ENCODE measurements at places on chromosomes 13 and 19.

DNA sequence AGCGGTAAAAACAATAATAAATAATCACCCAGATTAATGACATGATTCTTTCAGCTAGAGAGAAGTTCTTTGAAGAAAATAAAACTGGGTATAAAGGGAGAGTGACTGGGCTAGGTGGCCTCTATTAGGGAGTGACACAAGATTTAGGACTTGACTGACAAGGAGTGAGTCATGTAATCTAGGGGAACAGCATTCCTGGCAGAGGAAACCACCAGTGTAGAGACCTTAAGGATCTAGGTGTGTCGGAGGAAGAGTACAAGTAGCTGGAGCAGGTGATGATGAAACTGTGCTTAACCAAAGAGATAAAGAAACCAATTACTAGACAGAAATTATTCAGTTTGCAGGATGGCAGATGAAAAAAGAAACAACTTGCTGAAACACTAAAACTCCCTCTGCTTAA lies 248.0 kb downstream of the RFC3 start:
- no peak for DNase-seq

DNA sequence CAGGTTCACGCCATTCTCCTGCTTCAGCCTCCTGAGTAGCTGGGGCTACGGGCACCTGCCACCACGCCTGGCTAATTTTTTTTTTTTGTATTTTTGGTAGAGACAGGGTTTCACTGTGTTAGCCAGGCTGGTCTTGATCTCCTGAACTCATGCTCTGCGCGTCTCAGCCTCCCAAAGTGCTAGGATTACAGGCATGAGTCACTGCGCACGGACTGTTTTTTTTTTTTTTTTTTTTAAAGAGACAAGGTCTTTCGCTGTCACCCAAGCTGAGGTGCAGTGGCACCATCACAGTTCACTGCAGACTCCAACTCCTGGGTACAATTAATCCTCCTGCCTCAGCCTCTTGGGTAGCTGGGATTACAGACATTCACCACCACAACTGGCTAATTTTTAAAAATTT lies 8.2 kb upstream of the ADAMTS10 start:
- no peak for DNase-seq

GRCh38 chr19:47253970-47254369 lies 2.4 kb upstream of the CCDC9 start:
- no peak for DNase-seq

GRCh38 chr13:31219909-31220598 lies 20.3 kb downstream of the B3GLCT start:
- DNase-seq, result no peak

DNA sequence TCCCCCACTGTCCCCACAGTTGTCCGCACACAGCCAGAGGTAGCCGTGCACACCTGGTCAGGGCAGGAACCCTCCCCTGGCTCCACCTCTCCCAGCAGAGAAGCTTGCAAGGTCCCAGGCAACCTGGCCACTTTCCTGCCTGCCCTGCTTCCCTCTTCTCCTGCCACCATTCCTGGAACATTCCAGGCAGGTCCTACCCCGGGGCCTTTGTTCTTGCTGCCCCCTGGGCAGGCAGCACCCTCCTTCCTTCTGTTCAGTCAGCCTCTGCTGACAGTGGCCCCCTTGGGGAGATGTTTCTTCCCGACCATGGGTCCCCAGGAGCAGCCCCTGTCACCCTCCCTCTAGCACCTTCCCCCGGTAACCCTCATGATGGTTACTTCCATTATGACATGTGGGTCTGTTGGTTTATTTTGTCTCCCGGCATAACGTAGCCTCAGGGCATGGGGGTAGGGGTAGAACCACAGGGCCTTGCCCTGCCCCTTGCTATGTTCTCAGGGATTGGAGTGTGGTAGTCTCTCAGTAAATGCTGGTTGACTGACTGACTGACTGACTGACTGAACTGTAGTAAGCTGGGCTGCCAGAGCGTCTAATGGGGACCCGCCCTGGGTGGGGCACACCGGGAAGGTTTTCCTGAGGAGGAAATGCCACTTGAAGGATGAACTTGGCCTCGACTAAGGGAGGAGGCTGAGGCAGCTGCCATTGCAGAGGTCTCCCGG lies 10.8 kb downstream of the PAK4 start:
- DNase-seq, result no peak

DNA sequence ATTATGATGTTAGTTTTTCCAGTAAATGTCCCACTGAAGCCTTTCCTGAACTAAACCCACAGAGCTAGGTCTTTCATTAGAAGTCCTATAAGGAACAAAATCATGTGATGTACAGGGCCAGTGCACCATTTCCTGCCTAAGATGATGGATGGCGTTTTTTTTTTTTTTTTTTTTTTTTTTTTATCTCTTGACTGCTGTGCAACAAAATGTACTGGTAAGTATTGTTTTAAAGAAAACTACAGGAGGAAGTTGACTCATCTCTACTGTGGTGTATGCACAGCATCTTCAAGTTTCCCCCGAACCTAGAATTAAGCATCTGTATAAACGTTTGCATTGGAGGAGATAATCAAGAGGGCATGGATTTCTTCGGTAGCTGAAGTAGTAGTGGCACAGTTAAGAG lies 197.5 kb downstream of the NBEA start:
- no peak for DNase-seq

- DNase-seq, result no peak
Observed at GRCh38 chr13:50910485-50910805, 854 bp downstream of the RNASEH2B start.

DNA sequence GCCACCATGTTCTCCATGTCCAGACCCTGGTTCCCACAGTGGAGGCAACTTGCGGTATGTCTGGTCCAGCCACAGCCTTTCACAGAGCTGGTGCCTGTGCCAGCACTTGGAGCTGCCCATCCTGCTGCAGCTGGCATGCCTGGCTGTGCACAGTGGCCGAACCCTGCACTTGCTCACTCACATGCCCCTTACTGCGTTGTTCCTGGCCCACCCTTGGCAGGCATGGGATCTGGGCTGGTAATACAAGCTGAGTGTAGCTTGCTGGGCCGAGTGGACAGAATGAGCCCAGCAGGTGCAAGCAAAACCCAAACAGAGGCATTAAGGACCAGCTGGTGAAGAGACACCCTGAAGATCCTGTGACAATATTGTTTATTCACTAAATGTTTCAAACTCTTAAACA lies 583.9 kb upstream of the SLITRK6 start:
- no peak for DNase-seq

- DNase-seq, result no peak
Observed at GRCh38 chr19:4390017-4390566, 10.3 kb downstream of the SH3GL1 start.

DNA sequence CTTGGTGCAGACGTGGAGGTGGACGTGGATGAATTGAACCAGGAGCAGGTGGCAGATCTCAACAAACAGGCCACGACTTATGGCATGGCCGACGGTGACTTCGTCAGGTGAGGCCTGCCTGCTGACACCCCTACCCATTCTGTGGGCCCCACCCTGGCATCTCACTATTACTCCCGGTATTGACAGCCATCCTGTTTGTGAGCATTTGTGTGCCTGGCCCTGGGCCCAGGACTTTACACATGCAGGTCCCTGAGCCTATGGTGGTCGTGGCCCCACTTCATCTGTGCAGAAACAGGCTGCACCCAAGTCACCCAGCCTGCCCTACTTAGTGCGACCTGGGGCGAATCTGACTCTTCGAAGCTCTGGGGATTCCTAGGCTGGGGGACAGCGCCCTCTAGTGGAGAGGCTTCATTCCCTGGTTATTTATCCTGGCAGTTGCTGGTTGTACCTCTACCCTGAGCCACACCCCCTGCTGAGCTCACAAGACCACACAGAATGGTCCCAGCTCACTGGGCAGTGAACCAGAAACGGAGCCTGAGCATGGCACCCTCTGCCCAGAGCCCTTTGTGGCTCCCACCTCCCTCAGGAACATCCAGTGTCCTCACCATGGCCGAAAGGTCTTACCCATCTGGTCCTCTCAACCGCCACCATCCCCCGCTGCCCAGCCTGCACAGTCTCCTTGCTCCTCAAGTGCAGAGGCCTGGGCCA lies 16.9 kb downstream of the ZNF296 start:
- DNase-seq, result peak; percentile 89

DNA sequence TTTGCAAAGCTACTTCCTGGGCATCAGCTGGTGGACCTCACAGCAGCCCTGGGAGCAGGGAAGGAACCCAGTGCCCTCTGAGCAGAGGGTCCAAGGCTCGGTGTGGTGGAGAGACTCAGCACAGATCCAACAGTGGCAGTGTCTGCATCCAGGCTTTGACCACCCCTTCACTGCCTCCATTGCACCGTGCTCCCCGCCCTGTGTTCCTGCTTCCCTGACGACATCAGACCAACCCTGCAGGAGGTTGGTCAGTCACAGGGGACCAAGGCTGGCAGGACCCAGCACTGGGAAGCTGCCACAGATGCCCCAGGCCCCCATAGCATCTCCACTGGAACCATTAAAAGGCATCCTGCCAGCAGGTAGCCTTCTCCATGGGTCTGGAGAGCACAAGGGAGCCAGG lies 7.8 kb upstream of the VSTM2B start:
- DNase-seq, result no peak

DNA sequence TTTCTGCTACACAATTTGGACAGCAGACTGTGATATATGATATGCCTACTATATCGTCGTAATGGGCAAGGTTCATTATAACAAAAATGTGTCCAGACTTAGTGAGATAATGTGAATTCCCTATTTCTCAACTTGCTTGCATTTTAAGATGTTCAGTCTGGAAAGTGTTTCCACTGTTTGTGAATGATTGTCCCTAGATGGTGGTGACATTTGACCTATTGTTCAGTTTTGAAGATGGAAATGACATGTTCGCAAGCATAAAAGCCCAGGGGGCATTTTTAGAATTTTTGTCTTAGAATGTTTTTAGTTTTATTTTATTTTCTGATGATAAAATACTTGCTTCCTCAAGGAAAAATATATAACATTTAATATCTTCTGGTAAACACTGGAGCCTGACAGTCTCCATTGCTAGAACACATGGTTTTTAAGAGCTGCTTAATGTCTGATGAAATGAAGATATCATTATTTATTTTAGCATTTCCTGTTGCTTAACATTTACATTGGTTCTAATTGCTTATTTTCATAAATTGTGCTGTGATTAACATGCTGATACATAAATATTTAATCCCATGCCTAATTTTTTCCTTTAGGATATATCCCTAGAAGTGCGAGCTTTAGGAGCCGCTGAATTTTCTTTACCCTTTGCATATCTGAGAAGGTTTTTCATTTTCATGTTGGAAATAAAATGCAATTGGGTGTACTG lies 27.1 kb downstream of the MBNL2 start:
- no peak for DNase-seq

GRCh38 chr13:110875241-110875640 lies 39.6 kb downstream of the ANKRD10 start:
- DNase-seq, result peak; percentile 38

GRCh38 chr13:101297794-101298193 lies 118.5 kb downstream of the NALCN start:
- DNase-seq, result no peak

DNA sequence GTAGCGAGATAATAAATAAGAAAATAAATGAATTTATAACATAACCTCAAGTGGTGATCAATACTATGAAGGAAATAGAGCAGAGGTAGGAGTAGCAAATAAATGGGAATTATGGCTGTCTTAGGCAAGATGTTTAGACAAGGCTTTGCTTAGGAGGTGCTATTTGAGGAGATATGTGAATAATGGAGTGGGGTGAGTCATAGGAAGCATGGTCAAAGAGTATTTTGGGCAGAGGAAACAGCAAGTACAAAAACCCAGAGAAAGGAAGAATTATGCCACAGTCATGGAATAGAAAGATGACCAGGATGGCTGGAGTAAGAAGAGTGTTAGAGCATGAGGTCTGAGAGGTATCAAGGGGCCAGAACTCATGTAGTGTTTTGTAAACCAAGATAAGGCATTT lies 33.6 kb upstream of the LPAR6 start:
- no peak for DNase-seq

DNA sequence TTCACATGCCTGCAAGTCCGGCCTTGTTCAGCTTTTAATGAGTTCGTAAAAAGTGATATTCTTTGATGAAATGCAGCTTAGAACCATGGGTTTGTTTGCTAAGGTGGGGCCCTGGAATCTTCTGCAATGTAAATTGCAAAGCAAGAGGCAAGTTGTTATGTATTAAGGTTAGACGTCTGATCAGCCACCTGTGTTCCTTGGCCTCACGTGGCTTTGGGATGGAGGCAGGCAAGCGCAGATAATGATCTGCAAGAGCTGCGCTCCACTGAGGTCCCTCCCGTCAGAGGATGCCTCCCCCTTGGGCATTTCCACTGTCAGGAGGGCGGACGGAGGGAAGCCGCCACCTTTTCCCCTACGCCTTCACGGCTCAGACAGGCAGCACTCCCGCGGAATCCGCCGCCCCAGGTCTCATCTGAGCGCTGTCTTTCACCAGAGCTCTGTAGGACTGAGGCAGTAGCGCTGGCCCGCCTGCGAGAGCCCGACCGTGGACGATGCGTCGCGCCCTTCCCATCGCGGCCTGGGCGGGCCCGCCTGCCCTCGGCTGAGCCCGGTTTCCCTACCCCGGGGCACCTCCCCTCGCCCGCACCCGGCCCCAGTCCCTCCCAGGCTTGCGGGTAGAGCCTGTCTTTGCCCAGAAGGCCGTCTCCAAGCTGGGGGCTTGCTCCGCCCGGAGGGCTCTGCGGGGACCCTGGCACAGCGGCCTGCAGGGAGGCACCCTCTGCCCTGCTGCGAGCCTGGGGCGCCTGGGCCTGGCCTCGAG lies 110.9 kb downstream of the CRYL1 start:
- no peak for DNase-seq

DNA sequence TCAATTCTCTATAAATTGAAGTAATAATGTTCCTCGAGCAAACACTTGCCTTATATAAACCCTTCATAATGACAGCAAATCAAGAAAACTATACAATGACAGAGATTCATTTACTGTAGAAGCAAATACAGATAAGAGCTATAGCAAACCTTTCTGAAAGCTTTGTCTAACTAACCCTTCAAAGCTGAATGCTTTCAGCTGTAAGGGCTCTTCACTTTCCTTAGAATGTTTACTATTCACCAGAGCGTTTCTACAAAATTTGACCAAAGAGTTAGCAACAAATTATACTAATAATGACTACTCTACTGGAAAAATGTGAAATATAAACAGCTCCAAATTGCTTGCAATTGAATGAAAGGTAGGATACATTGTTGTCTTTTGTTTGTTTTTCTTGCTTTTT lies 218.1 kb downstream of the SLITRK5 start:
- DNase-seq, result no peak

DNA sequence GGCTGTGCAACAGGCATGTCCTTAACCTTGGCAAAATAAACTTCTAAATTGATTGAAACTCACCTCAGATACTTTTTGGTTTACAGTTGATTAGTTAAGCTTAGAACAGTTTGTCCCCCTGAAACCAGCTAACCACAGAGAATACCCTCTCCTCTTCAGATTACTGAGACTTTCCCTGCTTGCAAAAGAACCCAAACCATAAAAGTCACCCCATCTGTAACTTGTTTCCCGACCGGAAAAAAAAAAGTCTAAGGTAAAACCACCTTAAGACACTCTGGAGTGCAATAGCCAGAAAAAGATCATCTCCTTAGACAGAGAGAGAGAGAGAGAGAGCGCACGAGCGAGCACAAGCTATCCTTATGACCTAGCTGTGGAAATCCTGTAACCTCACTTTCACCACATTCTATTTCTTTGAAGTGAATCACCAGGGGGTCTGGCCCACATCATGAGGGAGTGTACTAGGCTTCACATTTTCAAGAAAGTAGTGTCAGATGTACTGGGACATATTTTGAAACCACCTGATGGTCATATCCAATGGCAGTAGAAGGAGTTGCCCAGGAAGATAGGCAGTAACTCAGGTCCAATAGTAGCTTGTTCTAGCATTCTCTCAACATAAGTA lies 11.1 kb upstream of the GTF2F2 start:
- peak; percentile 68 for DNase-seq

- no peak for DNase-seq
Observed at GRCh38 chr19:19966862-19967261, 66.1 kb downstream of the ZNF93 start.
